NCI-H1930 (cell line): ENCODE measurements at places on chromosomes 6 and 20.

- DNase-seq, result no peak
Measured at GRCh38 chr6:167845856-167846255, 19.1 kb downstream of the AFDN start.

- no peak for DNase-seq
Measured at GRCh38 chr6:112761740-112762139, 414.6 kb downstream of the RFPL4B start.

- DNase-seq, result no peak
Measured at GRCh38 chr6:62923728-62924127, 287.5 kb upstream of the FKBP1C start.

GRCh38 chr6:80636689-80637088 lies 530.2 kb downstream of the BCKDHB start:
- DNase-seq, result no peak

- no peak for DNase-seq
Measured at GRCh38 chr6:153957394-153957793, 81.6 kb upstream of the OPRM1 start.

GRCh38 chr20:19683188-19683587 lies 74.9 kb upstream of the RIN2 start:
- no peak for DNase-seq

DNA sequence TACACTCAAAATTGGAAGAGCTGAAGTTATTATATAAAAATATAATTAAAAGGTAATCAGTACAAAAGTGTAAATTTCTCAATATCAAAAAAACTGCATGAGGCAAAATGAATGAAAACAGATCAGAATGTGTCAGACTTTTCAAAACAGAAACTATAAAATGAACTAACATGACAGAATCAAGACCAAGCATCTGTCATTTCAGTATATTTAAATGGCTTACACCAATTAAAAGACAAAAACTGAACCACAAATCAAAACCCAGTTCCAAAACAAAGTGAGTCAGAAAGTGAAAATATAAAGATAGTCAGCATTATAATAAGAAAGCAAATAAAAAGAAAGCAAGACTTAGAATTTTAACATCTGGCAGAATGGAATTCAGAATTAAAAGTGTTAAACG lies 289.7 kb downstream of the UBE3D start:
- DNase-seq, result no peak

- DNase-seq, result no peak
Measured at GRCh38 chr20:16708602-16709001, 21.2 kb upstream of the SNRPB2 start.

- DNase-seq, result no peak
Measured at GRCh38 chr6:112245511-112246203, 8.7 kb downstream of the LAMA4 start.

DNA sequence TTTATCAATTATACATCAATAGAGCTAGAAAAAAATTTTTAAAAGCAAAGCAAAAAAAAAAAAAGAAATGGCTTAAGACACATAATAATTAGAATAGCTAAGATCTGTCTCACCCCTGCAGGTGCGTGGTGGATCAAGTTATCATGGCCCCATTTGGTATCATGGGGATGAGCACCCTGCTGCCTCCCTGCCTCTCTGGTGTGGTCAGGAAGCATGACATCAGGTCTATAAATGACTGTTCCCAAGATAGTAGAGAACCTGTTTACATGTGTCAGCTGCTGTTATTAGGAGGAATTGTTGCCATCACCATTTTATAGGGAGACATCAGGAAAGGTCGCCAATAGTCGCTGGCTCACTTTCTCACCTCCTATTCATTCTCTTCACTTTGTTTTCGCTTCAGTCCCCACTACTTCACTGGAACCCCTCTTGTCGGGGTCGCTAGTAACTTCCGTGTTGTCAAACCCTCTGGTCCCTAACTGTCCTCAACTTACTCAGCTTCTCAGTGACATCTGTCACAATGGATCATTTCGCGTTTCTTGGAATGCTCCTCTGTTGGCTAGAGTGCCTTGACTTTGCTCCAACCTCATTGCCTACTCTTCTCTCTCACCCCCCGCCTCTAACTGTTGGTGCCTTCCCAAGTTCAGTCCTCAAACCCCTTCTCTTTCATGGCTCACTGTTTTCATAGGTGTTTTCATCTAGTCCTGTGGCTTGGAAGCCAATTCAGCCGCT lies 4.7 kb downstream of the DNTTIP1 start:
- DNase-seq, result no peak
